T-helper 22 cell (primary cell): ENCODE measurements at places on chromosomes 16 and 17.

DNA sequence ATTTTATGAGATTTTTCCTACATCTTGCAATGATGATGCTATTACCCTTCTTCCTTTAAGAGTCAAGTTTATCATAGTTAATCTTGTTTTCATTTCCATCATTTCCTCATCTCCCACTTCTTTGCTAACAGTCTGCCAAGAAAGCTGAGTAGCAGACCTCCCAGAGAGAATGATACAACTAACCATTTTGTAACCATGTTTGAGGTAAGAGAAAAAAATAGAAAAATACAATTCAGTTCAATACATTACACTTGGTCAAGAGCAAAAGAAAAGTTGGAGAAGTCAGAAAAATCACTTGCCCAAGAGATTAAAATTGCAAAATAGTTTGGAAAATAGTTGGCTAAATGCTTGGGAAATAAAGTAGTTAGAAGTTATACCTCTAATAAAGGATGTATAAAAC is 154.4 kb downstream of the ABCA8 start:
- no peak for DNase-seq

- no peak for DNase-seq
These were observed 49.2 kb downstream of the METRNL start for GRCh38 chr17:83128306-83129240.

DNA sequence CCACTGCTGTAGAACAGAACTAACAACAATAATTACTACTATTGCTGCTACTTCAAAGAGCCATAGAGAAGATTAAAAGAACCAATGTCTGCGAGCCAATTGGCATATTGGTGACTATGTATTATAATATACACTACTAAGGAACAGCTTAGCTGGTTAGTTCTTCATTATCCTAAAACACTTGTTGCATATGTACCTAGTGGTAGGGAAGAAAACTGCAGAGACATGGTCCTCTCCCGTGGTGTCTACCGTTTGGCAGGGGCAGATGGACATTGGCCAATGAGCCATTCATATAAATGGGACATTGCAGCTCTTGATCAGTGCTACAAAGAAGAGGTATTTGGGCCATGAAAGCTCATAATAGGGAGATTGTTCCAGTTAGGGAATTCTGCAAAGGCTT is 46.4 kb upstream of the CLEC3A start:
- DNase-seq, result no peak

DNA sequence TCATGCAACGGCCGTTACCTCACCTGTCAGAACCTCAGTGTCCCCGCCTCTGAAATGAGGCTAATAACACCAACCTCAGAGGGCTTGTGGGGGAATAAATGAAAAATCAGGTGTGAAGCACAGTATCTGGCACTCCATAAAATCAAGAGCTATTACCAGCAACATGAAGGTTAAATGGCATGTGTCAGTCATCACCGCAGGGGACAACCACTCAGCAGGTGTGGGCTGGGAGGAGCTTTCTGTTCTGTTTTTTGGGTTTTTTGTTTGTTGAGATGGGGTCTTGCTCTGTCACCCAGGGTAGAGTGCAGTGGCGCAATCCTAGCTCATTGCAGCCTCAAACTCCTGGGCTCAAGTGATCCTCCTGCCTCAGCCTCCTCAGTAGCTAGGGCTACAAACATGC is 16.8 kb upstream of the KRT19 start:
- DNase-seq, result no peak

DNA sequence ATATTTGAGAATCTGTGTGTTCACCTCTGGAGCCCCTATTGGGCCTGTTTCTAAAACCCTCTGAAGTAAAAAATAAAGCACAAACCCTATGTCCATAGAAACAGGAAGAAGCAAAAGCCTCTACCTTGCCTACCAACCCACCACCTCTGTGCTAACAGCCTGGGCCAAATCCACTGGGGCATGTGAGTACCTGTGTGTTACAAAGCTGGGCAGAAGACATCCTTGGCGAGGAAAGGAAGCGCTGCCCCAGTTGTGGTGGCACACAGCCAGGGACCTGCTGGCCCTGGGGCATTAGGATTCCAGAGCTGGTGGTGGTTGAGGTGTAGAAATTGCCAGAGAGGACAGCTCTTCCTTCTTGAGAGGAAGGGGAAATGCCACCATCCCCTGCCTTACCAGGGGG is 30.0 kb downstream of the MYO18A start:
- DNase-seq, result no peak
